ENCODE measurements at places on chromosomes 3 and 15.
A peak's percentile ranks its signal among the peaks of the same experiment; 100 is the strongest.

GRCh38 chr15:94233441-94233840, 2.1 kb downstream of the MCTP2 start:
- peaks cover 31% of the 10 kb centered on the region for H3K27me3 ChIP-seq
- H3K36me3 ChIP-seq = no peaks in the 10 kb centered on the region

DNA sequence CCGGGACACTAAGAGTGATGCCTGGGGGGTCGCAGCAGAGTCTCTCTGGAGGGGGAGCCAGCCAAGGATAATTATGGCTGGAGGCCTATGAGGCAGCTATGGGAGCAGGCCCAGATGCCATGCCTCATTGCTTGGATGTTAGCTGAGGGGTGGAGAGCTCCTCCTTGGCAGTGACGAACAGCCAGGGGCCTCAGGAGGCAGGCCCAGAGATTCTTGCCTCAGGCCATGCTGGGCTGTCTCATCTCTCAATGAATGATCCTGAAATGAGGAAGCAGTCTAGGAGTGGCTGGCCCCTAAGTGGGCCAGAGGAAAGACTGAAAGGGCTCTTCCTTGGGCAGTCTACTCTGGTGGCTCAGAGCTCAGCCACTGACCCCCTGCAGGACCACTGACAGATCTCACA, 21.3 kb downstream of the KIF9 start:
- no peak overlapping the region for H3K27ac ChIP-seq
- no peaks in the 10 kb centered on the region for H3K36me3 ChIP-seq
- peak; percentile 10 for DNase-seq
- H3K4me3 ChIP-seq = no peak overlapping the region
- H3K4me1 ChIP-seq = peaks cover 9% of the 10 kb centered on the region

DNA sequence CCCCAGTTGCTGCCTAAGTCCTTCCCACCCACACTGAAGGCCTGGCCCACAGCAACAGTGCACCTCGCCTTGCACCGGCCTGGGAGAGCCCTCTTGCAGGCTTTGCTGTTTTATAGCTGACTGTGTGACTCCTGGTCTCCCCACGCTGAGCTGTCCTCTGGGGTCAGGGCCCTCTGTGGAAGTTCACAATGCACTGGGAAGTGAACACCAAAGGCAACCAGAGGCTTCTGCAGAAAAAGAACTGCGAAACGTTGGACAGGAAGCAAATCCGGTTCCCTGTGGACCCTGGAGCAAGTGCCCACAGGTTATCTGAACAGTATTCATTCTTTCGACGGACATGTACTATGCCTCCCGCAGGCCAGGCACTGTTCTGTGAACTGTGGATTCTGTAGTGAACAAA, 737 bp upstream of the EPHB1 start:
- no peaks in the 10 kb centered on the region for H3K36me3 ChIP-seq
- no peak overlapping the region for H3K27ac ChIP-seq
- DNase-seq = no peak
- H3K27me3 ChIP-seq = peaks cover 40% of the 10 kb centered on the region
- H3K4me3 ChIP-seq = no peak overlapping the region

- H3K4me3 ChIP-seq = peak overlapping the region; percentile 36
- no peak overlapping the region for H3K27ac ChIP-seq
- H3K27me3 ChIP-seq = no peaks in the 10 kb centered on the region
- 0 out of 2 replicates have a peak, but pooled peaks cover 5% of the 10 kb centered on the region for H3K4me1 ChIP-seq
- H3K36me3 ChIP-seq = no peaks in the 10 kb centered on the region
- DNase-seq = peak; percentile 90
Measured at GRCh38 chr3:122942937-122943827, 84.4 kb downstream of the SEMA5B start.

DNA sequence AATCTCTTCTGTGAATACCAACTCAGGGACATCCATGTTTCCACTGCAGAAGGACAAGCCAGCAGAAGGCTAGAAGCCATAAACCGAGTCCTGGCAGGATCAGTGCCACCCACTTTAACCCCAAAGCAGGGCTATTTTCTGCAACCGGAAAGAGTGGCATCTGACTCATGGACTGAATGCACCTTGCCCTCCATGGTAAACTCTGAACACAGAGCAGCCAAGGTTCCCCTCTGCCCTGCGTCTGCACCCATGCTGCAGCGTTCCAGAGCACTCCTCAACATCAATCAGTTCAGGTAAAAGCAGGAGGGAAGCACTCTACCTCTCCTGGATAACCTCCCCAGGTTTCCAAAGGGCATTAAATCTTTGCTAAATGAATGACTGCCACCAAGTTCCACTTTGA, 801 bp upstream of the NGRN start:
- no peaks in the 10 kb centered on the region for H3K27me3 ChIP-seq
- peaks cover 20% of the 10 kb centered on the region for H3K4me1 ChIP-seq
- DNase-seq = no peak
- H3K4me3 ChIP-seq = peak overlapping the region; percentile 76
- peaks cover 11% of the 10 kb centered on the region for H3K36me3 ChIP-seq

GRCh38 chr15:62625429-62626033, 417.0 kb upstream of the TPM1 start:
- DNase-seq = no peak
- H3K27ac ChIP-seq = no peak overlapping the region
- H3K4me1 ChIP-seq = no peaks in the 10 kb centered on the region
- no peaks in the 10 kb centered on the region for H3K27me3 ChIP-seq

- no peaks in the 10 kb centered on the region for H3K27me3 ChIP-seq
- H3K4me3 ChIP-seq = no peak overlapping the region
- DNase-seq = no peak
- H3K4me1 ChIP-seq = peaks cover 29% of the 10 kb centered on the region
Measured at GRCh38 chr15:85744579-85744978, 50.1 kb downstream of the KLHL25 start.

DNA sequence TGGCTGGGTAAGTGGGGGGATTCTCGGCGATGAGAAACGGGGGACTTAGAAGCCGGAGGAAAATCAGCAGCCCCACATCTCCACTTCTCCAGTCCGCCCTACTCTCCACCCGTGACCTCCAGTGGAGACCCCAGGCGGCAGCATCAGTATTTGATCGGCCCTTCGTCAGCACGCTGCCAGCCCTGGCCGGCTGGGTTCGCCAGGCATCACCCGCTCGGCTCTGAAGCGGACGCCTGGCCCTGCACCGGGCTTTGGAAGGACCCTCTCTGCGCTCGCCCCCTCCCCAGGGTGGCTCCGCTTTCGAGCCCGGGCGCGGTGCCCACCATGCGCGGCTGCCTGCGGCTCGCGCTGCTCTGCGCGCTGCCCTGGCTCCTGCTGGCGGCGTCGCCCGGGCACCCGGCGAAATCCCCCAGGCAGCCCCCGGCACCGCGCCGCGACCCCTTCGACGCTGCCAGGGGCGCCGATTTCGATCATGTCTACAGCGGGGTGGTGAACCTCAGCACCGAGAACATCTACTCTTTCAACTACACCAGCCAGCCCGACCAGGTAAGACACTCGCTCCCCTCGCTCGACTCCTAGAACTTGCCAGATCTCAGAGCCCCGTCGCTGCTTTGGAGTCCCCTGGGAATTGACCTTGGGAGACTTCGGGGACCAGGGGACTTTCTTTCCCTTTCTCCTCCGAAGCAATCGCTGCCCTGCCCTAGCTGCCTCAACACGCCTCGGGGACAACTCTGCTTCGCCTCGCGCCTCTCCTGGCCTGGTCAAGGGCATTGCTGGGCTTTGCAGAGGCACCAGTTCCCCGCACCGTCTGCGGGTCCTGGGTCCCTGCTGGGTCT, 561 bp downstream of the SIDT1 start:
- peaks cover 7% of the 10 kb centered on the region for H3K4me1 ChIP-seq
- peak; percentile 63 for DNase-seq
- peaks cover 79% of the 10 kb centered on the region for H3K27me3 ChIP-seq
- no peak overlapping the region for H3K27ac ChIP-seq
- H3K36me3 ChIP-seq = no peaks in the 10 kb centered on the region

DNA sequence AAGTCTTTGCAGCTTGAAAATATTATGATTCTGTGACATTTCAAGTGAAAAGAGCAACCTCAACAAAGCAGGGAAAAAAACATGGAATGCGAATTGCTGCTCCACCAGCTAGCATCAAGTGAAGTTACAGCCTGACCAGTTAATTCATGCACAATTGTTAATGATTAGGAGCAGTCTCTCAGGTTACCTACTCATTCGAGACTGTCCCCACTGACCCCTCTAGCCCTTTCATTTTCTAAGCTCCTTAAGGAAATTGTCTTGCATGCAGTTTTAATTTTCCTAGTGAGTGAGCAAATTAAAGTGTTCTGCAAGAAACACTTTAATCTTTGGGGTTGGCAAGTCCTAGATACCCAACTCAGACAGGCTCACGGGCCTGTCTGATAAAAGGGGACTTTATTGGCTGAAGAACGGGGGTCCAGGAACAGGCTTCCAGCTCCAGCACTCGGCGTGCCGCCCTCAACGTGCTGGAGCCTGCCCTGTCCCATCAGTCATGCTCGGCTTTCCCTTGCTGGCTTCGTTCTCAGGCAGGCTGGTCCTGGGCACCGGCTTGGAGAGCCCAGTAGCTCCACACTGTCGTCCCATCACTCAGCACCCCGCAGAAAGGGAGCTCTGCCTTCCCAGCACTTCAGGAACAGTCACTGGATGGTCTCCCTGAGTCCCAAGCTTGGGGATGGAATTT, 18.3 kb downstream of the PODXL2 start:
- no peak for DNase-seq
- H3K36me3 ChIP-seq = no peaks in the 10 kb centered on the region
- no peak overlapping the region for H3K27ac ChIP-seq
- H3K27me3 ChIP-seq = no peaks in the 10 kb centered on the region

GRCh38 chr3:47225310-47225906, 57.2 kb downstream of the KIF9 start:
- no peaks in the 10 kb centered on the region for H3K36me3 ChIP-seq
- H3K4me3 ChIP-seq = no peak overlapping the region
- DNase-seq = no peak
- no peaks in the 10 kb centered on the region for H3K27me3 ChIP-seq

- H3K4me1 ChIP-seq = no peaks in the 10 kb centered on the region
- H3K4me3 ChIP-seq = no peak overlapping the region
- no peaks in the 10 kb centered on the region for H3K36me3 ChIP-seq
- H3K27me3 ChIP-seq = no peaks in the 10 kb centered on the region
- no peak for DNase-seq
Measured at GRCh38 chr3:14871456-14872200, 52.9 kb downstream of the FGD5 start.

GRCh38 chr3:194380326-194380725, 10.8 kb upstream of the LRRC15 start:
- no peak overlapping the region for H3K4me3 ChIP-seq
- no peaks in the 10 kb centered on the region for H3K36me3 ChIP-seq
- H3K27me3 ChIP-seq = no peaks in the 10 kb centered on the region
- no peak overlapping the region for H3K27ac ChIP-seq
- no peak for DNase-seq

DNA sequence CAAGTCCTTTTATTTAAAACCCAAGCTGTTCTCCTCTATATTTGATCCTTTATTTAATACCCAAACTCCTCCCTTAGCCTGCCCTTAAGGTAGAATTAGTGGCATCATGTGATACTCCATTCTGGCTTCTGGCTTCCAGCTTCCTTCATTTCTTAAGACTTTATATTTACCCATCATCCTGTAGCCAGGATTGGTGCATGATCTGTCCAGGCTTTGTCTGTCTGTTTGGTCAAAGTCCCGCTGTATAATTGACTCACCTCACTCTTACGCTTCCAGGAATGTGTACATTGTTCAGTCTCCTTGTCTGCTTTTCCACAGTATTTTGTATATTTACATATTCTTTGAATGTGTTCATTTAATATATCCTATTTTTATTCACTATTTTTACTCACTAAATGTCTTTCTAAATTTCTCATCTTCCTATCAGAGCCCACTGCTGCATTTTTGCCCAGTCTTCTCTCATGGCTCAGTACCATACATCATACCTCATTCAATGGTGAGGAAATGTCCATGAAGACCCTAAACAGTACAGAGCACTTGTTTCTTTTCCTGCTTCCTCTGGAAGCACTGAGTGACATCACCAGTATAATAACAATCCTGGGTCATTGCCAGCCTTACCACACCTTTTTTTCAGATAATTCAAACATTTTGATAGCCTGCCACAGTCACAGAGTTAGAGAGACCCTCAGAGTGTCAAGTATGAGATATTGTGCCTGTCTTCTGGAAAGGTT, 31.5 kb downstream of the TMEM108 start:
- no peaks in the 10 kb centered on the region for H3K4me1 ChIP-seq
- no peaks in the 10 kb centered on the region for H3K27me3 ChIP-seq
- no peaks in the 10 kb centered on the region for H3K36me3 ChIP-seq
- no peak overlapping the region for H3K27ac ChIP-seq

GRCh38 chr3:17310983-17311382, 426.2 kb downstream of the PLCL2 start:
- DNase-seq = no peak
- H3K4me3 ChIP-seq = no peak overlapping the region
- H3K27me3 ChIP-seq = no peaks in the 10 kb centered on the region
- no peaks in the 10 kb centered on the region for H3K4me1 ChIP-seq

Data from GM23338 (cell line).